ENCODE measurements at places on chromosomes 4 and X.

GRCh38 chr4:114599231-114599902 is 760 bp downstream of the UGT8 start:
- DNase-seq: no peak

DNA sequence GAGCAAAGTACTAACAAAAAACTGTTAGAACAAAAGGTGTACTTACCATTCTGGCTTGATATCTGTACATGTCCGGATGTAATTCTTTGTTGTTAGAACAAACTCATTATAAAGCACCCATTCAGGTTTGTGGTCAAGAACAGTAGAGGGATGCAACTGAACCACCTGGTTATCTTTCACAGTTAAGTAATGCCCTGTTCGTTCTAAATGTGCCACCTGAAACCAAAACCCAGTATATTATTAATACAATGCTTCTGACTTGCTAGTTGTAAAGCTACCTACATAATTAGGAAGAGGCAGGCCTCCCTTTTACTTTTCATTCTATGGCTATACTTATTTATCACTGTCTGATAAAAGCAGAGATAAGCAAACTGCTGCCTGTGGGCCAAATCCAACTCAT is 54.8 kb downstream of the DHX15 start:
- no peak for DNase-seq

DNA sequence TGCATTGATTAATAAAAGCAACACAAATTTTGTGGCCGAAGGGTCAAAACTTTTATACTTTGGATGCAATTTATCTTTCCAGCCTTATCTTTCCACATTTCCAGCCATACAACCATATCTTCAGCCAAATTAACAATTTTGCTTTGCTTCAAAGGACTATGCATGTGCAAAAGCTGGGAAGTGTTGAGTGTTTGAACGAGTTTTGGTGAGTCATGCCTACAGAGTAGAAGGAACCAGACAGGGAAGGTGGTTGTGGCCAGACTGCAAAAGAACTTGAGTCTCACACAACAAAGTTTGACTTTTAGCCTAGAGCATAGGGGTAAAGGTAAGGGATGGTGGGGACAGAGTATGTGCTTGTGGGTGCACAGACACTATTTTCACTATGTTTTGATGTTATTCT is 53.0 kb upstream of the GABRA2 start:
- no peak for DNase-seq

GRCh38 chrX:13470685-13470977 is 98.8 kb upstream of the EGFL6 start:
- no peak for DNase-seq

- DNase-seq: no peak
Observed at GRCh38 chrX:143306991-143307937, 210.0 kb downstream of the SPANXN3 start.

GRCh38 chrX:155028877-155029291 is 2.2 kb downstream of the FUNDC2 start:
- DNase-seq: no peak

- DNase-seq: no peak
Observed at GRCh38 chrX:134469486-134469885, 9.5 kb downstream of the HPRT1 start.

- no peak for DNase-seq
Observed at GRCh38 chr4:2837904-2838496, 5.6 kb upstream of the ADD1 start.

All from GM04504 (cell line).